ENCODE measurements at places on chromosomes 11 and 22. TPM values are rescaled to one million over a fixed set of nuclear protein-coding genes. Genes with fewer than 3 reads are reported as not detected.

Gene KCNC1
- not detected for total RNA-seq

DNA sequence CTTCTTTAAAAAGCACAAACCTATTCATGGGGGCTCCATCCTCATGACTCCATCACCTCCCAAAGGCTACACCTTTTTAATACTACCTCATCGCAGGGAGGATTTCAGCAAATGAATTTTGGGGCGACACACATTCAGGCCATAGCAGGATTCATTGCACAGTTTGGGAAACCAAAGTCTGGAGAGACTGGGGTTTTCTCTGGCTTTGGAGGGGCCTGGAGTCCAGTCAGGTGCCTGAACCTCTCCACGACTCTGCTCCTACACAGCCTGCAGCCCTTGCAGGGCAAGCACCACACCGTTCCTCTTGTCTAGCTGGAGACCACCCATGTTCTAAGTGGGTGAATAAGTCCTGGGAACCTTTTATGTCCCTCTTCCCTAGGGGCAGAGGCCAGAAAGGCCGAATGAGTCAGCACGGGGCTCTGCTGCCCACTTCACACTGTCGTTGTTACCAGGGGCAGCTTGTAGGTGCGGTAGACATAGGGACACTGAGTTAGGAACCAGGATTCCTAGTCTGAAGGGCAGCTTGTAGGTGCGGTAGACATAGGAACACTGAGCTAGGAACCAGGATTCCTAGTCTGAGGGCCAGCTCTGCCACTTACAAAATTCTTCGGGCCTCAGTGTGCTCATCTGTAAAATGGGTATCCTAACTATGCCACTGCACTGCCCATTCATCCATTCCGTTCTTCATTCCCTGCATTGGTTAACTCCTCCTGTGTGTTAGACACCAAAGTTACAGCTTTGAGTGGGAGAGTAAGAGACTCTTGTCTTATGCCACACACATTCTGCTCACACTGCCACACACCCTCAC, 251.7 kb upstream of the B3GAT1 start:
- no peak overlapping the region for H3K27ac ChIP-seq
- no peaks in the 10 kb centered on the region for H3K4me1 ChIP-seq
- H3K4me3 ChIP-seq: no peak overlapping the region
- H3K36me3 ChIP-seq: no peaks in the 10 kb centered on the region
- no peaks in the 10 kb centered on the region for H3K27me3 ChIP-seq

DNA sequence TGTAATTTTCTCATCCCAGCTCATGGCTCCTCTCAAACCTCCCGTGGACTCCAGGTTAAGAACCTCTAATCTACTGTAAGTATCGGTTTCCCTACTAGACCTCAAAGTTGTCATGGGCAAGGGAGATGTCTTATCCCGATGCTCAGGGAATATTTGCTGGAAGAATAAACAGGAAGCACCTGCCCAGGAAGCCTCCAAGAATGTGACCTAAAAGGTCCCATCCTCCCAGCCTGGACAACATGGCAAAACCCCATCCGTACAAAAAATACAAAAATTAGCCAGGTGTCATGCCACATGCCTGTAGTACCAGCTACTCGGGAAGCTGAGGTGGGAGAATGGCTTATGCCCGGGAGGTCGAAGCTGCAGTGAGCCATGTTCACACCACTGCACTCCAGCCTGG, 62.4 kb downstream of the APOL1 start:
- H3K4me3 ChIP-seq: no peak overlapping the region
- no peaks in the 10 kb centered on the region for H3K4me1 ChIP-seq
- no peak for DNase-seq

GRCh38 chr11:32566517-32566916, 17.1 kb upstream of the EIF3M start:
- peak; percentile 32 for DNase-seq
- peaks cover 4% of the 10 kb centered on the region for H3K27me3 ChIP-seq
- H3K4me1 ChIP-seq: peaks cover 4% of the 10 kb centered on the region
- H3K36me3 ChIP-seq: no peaks in the 10 kb centered on the region
- H3K4me3 ChIP-seq: no peak overlapping the region
- no peak overlapping the region for H3K27ac ChIP-seq

GRCh38 chr11:95373241-95373640, 142.2 kb upstream of the SESN3 start:
- H3K27ac ChIP-seq: no peak overlapping the region
- no peaks in the 10 kb centered on the region for H3K4me1 ChIP-seq
- no peaks in the 10 kb centered on the region for H3K36me3 ChIP-seq
- no peak overlapping the region for H3K4me3 ChIP-seq
- DNase-seq: no peak
